ENCODE measurements at places on chromosomes 13 and 19. TPM values are rescaled to one million over a fixed set of nuclear protein-coding genes. Genes with fewer than 3 reads are reported as not detected.

The LYPD3 gene
- 70.8 TPM for total RNA-seq

The WDR62 gene
- total RNA-seq: 17.0 TPM

The COL5A3 gene
- not detected for total RNA-seq

The EPS8L1 gene
- 111 TPM for total RNA-seq

The ZNF681 gene
- total RNA-seq: 2.4 TPM

The CRX gene
- total RNA-seq: not detected

The MEDAG gene
- not detected for total RNA-seq

The PLPP2 gene
- total RNA-seq: 146 TPM

The ZNF844 gene
- 4.9 TPM for total RNA-seq

The DBP gene
- 48.6 TPM for total RNA-seq

The SOX1 gene
- not detected for total RNA-seq

The RXFP2 gene
- total RNA-seq: not detected

The ZNF575 gene
- 5.2 TPM for total RNA-seq

The ATP1A3 gene
- not detected for total RNA-seq

The IGFL2 gene
- total RNA-seq: not detected

Measured in PC-9 (cell line).